ENCODE measurements at places on chromosomes 16 and 17.

- no peak for DNase-seq
Measured at GRCh38 chr16:71513302-71513701, 12.9 kb upstream of the CHST4 start.

- DNase-seq: no peak
Measured at GRCh38 chr17:80797741-80798594, 193.7 kb upstream of the CHMP6 start.

DNA sequence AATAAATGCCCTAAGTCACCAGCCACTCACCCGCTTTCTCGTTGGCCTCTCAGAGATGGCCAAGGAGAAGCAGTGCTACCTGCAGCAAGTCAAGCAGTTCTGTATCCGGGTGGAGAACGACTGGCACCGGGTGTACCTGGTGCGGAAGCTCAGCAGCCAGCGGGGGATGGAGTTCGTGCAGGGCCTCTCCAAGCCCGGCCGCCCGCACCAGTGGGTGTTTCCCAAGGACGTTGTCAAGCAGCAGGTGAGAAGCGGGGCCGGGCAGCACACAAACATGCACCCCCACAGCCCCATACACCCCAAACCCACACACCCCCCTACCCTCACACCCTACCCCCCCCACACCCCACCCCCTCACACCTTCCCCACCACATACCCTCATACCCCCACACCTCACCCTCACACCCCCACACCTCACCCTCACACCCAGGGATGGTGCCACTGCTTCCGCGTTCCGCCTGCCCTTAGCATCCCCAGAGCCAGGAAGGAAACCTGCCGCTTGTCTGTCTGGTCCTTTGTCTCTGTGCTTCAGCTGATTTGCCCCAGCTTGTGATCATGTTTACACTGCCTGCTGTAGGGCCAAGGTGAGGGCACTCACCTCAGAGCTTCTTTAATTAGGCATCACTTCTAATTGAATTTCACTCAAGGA, 41.9 kb upstream of the ENDOV start:
- DNase-seq: no peak

GRCh38 chr16:47424846-47425245, 36.0 kb downstream of the ITFG1 start:
- DNase-seq: no peak

DNA sequence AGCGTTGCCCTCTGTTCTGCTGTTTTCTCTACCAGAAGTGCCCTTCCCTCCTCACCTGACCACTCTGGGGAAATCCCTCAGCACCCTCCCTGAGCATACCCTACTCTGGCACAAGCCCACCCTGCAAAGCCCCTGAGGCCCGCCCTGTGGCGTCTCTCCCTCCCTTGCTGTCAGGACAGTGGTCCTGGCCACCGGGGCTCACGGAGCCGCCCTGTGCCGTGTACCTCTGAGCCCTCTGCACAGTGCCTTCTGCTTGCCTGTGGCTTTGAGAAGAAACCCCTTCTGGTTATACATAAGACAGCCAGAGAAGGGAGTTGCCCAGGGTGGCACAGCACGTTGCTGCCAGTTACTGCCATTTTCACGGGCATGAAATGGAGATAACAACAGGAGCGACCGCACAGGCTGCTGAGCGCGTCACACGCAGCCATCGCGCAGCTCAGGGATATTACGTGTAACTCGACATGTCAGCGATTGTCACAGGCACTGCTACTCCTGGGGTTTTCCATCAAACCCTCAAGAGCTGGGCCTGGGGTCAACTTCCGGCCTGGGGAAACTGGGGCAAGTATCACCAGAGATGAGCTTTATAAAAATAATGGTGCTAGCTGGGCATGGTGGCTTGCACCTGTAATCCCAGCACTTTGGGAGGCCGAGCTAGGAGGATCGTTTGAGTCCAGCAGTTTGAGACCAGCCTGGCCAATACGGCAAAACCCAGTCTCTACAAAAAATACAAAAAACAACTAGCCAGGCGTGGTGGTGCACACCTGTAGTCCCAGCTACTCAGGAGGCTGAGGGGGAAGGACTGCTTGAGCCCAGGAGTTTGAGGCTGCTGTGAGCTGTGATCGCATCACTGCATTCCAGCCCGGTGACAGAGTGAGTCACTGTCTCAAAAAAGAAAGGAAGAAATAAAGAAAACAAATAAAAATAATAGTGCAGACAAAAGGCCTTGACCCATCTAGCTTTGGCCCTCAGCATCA, 14.8 kb downstream of the SCGB1C2 start:
- DNase-seq: no peak

DNA sequence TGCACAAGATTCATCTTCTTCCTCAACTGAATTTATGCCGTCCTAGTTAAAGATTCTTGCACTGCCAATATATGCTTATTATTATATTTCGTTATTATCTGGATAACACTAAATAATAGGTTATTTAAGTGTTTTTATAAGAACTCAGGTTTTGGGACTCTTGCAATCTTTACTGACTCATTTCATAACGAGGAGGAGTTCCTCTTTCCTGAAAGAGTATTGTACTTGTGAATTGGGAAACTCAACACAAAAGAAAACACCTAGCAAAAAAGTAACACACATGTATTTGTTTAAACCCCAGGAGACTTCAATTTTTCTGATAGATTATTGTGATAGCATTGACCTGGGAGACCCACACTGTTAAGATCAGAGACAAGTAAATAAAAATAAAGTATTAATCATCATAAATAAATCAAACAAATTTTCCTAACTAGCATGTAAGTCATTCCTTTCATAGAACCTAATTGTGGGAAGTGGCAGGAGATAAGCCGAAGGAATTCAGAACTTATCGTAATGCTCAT, 505.8 kb downstream of the KCNJ2 start:
- peak; percentile 7 for DNase-seq

GRCh38 chr17:48719642-48720265, 2.6 kb downstream of the PRAC1 start:
- no peak for DNase-seq

GRCh38 chr16:7161891-7162290, 170.8 kb upstream of the RBFOX1 start:
- no peak for DNase-seq

GRCh38 chr16:69745232-69745612, 9.5 kb downstream of the NOB1 start:
- no peak for DNase-seq

DNA sequence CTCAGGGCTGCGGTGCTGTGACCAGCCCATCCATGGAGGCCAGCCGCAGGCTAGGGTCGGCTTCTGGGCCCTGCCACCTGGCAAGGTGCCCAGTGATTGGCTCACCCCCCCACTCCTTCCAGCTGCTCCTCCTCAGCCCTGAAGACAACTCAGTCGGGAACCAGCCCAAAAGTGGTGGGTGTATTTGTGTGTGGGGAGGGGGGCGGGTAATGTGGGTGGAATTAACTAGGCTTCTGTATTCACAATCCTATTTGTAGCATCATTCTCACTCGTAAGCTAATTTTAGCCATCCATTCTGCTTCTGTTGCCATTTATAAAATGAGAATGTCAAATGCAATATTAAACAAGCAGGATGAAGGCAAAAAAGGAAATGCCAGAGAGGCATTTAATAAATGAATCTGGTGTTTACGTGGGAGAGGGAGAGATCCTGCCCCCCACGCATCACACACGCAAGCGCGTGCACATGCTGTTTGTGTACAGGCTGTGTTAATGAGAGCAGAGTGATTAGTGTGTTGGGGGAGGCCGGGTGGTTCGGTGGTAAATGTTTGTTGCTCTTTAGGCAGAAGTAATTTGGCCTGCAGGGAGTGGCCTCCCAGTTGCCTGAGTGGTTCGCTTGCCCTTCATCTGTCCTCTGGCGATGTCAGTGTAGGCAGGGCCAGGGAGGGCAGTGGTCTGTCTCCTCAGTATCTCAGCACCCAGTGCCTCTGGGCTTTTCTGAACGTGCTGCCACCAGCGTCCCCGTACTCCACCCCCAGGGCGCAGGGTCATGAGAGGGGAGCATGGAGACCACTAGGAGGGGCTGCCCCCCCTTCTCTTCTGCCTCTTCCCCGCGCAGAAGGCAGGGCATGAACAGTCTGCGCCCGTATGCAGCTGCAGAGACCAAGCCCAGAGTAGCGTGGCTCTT, 140.1 kb downstream of the CCDC182 start:
- no peak for DNase-seq

DNA sequence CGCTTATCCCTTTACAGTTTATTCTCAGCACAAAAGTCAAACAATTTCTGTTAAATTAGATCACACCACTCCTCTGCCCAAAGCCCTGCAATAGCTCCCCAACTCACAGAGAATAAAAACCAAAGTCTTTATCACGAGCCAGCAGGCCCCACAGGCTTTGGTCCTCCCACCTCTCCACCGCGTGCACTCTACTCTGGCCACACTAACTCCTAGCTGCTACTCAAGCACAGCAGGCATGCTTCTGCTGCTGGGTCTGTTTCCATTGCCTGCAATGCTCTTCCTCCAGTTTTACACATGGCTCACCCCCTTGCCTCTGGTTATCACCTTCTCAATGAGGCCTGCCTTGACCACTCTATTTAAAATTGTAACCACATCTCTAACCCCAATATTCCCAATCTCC, 27.6 kb downstream of the HELZ start:
- DNase-seq: no peak

GRCh38 chr16:73616166-73616753, 568.3 kb upstream of the ZFHX3 start:
- DNase-seq: no peak

- DNase-seq: no peak
Measured at GRCh38 chr17:57756951-57757350, 11.9 kb upstream of the CCDC182 start.

DNA sequence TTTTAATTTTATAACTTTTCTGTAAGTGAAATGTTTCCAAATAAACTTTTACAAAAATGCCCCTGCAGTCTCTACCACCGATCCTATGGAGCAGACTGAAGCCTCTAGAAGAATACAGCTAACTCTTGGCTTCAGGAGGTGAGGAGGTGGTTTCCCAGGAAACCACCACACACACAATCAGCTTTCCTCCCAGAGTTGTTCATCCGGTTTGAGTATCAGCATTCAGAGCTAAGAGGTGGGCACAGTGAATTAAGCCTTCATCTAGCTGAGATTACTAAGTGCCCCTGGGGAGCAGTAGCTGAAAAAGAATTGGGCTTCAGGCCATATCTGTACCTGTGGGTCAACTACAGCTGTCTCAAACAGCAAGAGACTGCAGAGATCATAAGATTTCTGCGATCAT, 139.7 kb downstream of the AATF start:
- DNase-seq: no peak

DNA sequence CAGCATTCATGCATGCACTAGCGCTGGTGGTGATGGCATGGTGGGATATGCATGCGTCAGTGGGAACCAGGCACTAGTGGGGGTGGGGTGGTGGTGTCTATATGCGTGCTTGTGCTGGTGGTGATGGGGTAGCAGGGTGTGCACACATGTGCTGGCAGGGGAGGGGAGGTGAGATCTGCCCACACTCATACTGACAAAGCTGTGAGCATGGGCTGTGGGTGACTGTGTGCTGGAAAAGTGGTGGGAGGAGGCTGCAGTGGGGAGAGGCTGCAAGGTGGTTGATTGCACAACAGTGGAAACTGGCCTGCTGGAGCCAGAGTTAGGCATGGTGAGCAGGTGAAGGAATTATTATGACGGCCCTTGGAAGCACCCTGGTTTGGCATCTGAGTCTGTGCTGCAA, 31.3 kb upstream of the TEKT1 start:
- DNase-seq: no peak

DNA sequence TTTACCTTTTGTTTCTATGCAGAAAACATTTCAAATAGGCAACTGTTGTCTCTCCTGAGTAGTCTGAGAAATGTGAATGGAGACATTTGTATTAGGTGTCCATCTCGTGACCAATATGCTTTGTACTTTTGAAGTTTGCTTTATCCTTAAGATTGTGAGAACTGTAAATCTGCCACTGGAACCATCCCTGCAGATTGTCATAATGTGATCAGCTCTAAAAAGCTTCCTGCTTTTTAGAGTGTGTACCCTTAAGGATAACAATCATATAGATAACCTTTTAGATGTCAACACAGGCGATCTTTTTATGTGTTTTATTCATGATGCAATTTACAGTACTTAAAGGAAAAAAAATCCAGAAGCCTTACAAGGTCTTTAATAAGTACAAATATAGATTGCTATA, 63.5 kb downstream of the PRKCA start:
- no peak for DNase-seq

GRCh38 chr17:30421592-30421991, 42.9 kb downstream of the CPD start:
- no peak for DNase-seq

DNA sequence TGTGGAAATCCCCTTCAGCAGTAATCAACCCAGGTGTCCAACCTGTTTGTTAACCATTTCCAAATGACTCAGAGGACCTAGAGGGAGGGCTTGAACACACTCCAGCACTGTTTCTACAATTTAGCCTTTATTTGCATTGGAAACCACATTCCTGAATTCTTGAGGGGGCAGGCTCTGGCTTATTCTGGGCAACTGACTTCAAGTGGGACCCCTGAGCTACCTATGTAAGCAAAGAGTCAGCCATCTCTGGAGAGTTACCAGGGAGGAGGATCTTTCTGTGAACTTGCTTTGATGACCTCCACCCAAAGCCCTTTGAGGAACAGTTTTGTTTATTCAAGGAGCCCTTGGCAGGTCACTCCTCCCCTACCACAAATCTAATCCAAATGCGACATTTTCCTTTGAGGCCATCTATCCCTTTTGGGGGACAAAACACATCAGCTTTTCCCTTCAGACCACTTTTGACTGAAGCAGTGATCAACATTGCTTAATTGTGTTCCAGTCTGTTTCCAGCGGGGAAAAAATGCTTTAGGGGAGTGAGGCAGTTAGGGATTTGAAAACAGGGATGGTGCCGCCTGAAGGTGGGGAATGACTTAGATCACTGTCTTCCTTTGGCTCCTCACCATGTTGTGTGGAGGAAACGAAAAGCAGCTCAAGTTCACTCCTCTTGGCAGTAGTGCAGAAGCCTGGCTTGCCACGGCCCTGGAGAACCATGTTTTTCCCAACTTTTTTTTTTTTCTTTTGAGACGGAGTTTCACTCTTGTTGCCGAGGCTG, 46.2 kb downstream of the TUBD1 start:
- DNase-seq: no peak

DNA sequence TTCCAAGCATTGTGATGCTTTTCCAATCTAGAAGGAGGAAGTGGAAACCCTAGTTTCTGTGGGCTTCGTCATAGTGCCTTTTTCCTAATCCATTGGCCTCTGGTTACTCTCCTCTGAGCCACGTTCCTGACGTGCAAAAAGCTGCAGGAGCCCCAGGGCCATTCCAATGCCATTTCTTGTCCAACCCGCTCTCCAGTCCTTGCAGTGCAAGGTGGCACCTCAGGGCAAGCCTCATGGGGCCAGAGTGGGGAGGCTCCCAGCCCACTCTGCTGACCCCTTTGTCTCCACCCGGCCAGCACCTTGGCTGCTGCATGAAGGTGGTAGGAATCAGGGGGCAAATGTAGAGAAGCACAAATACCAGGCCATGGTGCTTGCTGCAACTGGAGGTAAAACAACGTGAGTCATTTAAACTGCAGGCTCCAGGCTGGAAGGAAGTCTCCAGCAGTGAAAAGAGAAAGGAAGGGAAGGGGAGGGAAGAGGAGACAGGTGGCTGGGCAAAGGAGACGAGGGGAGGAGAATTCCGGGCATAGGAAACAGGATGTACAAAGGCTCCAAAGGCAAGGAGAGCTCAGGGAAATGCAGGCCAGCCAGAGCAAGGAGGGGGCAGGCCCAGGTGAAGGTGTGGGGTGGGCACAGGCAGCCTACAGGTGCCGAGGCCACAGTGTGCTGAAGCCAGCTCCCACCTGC, 168.2 kb upstream of the TNRC6C start:
- no peak for DNase-seq

- DNase-seq: no peak
Measured at GRCh38 chr17:71959154-71959553, 161.7 kb upstream of the SOX9 start.

Measured in AML-193 (cell line).